Mesenchymal stem cell (in vitro differentiated cells and primary cell): ENCODE measurements at places on chromosomes 12 and 14.
A peak's percentile ranks its signal among the peaks of the same experiment; 100 is the strongest.

DNA sequence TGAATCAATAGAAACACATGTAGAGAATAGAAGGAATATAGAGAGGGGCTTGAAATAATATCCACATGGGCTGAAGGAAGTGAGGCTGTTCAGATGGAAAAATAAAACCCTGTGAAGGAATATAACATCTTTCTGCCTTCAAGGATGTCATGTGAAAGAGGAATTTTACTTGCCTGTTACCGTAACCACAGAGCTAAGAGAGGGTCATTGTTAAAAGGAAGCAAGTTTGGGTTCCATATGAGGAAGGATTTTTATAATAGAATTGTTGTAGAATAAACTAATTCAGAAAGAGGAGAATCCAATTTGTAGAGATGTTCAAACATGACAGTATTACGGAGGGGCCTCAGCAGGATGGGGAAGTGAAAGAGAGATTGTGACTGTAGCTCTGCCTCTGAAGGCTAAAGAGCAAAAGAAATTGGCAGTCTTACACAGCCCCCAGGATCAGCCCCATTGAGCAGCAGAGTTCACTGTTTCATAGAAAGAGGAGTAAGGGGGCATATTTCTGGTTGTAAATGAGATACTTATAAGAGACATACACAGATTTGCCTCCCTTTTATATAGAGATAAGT lies 41.8 kb upstream of the PTPRR start:
- no peak for DNase-seq

GRCh38 chr12:46304070-46304469 lies 35.2 kb upstream of the SLC38A1 start:
- DNase-seq = no peak

- peak; percentile 48 for DNase-seq
Observed at GRCh38 chr12:5428332-5429221, 3.3 kb upstream of the NTF3 start.

- DNase-seq = no peak
Observed at GRCh38 chr14:95727056-95727700, 13.3 kb upstream of the TCL1A start.

GRCh38 chr14:63283884-63284248 lies 34.9 kb downstream of the GPHB5 start:
- DNase-seq = no peak

GRCh38 chr14:42633504-42634095 lies 1026.9 kb downstream of the LRFN5 start:
- no peak for DNase-seq

GRCh38 chr14:59177262-59177661 lies 11.2 kb upstream of the DAAM1 start:
- DNase-seq = no peak

DNA sequence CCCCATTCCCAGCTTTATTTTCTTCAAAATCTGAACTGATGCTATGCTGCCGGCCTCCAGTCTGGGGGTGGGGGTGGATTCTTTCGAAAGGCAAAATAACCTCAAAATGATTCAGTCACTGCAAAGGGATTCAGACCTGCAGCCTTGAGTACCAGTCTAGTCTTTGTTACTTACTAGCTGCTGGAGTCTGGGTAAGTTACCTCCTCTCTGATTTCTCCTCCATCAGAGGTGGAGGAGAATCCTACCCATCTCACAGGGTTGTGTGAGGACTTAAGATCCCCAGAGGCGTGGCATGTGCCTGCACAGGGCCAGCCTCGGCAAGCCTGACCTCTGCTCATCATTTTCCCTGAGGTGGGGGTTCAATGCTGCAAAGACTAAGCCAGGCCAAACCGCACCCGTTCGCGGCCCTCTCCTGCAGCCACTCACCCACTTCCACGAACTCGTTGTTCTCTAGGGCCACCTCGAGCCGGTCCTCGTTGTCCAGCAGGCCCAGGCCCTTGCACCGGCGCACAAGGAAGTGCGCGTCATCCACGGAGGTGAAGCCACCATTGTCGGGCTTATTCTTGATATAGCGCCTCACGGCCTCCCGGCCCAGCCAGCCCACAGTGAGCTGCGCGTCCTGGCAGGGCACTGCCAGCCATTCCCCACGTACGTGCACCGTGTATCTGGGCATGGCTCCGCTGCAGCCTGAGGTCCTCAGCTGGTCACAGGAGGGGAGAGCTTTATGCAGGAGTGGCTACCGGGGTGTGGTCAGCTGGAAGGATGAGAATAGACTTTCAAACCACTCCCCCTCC lies 709 bp downstream of the HAL start:
- DNase-seq = no peak

GRCh38 chr12:74900232-74900631 lies 309.4 kb downstream of the KCNC2 start:
- DNase-seq = no peak

GRCh38 chr12:114885501-114885900 lies 201.5 kb upstream of the TBX3 start:
- no peak for DNase-seq

DNA sequence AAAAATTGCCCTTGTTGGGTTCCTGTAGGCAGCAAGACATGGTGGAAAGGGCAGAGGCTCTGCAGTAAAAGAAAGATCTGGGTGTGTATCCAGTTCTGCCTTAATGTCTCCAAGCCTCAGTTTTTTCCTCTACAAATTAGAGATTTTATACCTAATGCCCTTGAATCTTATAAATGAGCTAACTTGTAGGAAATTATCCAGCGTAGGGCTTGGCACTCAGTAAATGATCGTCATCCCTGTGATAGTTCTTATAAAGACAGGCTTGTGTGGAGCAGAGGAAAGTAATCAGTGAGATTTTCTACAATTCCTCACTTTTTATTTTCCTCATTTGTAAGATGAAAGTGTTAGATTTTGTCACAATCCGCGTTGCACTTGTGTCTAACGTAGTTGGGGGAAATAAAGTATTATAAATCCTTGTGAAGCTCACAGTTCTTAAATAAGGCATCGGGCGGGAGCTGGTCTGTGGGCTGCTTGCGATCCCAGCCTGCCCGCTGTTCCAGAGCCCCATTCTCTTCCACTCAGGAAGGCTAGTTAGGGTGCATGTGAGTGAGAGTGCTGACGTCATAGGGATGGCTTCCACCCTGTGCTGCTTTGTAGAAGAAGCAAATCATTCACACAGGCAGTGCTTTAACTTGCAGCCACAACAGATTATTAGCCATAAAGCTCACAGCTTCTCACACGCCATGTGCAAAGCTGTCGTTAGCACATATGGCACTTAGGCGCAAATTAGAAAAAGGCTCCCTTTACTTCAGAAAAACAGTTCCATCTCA lies 87.6 kb downstream of the EML1 start:
- no peak for DNase-seq

DNA sequence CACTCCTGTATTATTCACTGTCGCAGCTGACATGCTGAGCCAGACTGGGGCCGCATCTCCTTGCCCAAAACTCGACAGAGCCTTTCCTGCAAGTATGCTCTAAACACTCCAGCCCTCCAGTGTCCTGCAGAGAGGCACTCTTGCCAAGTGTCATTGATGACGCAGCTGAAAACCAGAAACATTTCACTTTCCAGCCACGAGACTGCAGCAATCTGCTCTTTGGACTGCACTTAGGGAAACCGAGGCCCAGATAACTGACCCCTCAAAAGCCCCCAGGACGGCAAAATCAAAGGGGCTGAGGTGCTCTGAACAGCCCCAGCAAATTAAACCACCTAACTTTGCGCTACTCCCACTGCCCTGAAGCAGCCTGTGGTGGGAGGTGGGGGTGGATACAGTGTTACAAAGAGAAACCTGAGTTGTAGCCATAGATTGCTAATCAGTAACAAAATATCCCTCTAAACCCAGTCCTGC lies 2.6 kb downstream of the CCDC85C start:
- DNase-seq = no peak

DNA sequence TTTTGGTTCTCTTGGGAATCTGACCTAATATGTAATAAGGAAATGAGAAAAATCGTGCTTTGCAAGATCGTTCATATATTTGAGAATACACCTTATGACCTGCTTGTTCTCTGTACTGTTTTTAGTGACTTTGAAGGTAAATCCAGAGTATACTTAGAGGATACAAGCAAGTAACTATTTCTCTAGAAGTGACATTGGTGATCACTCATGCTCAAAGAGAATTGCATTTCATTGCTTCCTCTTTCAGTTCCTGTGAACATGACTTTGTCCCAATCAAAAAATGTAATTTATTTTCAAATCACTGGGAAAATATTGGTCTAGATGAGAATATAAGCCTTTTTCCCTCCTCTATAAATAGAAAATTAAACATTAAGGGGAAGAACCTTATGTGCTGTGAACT lies 2.7 kb downstream of the KTN1 start:
- DNase-seq = no peak
